ENCODE measurements at places on chromosomes 3 and 15.

- DNase-seq: no peak
Measured at GRCh38 chr15:88447206-88447605, 20.0 kb downstream of the MRPL46 start.

DNA sequence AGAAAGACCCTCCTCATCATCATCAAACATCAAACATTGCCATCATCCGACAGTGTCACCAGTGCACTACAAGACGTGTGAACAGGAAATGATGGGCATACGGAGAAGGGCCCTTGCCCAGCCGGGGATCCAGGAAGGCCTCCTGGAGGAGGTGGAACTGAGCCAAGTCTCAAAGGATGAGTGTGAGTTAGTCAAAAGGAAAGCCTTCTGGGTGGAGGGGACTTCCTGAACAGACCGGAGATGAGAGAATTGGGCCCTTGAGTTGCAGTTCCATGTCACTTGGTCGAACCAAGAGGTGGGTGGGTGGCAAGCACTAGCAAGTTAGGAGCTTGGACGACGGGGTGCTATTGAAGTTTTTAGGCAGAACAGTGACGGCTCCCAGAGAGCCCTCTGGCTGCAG lies 8.5 kb downstream of the SEMA4B start:
- no peak for DNase-seq

DNA sequence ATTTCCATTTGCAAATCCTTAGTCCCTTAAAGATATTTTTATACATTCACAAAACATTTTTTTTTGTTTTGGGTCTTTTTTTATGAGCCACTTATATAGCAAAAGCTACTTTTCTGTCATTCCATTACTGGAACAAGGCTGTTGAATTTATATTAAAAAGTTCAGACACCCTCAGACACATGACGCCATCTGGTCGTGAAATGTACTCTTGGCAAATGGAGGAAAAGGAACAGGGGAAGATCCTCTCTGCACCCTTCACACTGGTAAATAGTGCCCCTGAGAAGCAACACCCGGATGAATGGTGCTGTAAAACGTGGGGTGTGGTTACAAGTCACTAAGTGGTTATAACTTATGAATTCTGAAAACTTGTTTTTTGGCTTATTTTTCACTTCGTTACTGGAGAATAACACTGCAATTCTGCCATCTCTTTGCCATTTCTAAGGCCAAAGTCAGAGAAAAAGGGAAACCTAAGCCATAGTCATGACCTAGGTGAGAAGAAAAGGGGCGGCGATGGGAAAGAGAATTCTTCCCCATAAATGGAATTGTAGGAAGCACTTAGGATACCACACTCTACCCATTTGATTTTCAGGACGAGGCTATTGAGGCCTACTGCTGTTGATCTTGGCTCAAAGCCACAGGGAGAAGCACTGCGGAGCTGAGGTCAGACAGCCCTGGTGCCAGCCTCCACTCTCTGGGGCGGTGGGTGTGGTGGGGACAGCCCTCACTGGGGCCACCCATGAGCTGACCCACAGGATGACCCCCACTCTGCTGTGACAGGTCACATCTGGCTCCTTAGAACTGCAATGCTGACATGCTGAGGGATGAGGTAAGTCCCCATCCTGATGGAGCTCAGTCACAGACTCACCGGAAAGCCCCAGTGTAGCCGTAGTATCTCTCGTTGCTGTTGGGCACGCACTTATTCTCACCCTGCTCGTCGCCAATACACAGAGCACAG lies 21.9 kb downstream of the LTF start:
- DNase-seq: no peak

- no peak for DNase-seq
Measured at GRCh38 chr15:73629798-73630429, 3.3 kb downstream of the NPTN start.

DNA sequence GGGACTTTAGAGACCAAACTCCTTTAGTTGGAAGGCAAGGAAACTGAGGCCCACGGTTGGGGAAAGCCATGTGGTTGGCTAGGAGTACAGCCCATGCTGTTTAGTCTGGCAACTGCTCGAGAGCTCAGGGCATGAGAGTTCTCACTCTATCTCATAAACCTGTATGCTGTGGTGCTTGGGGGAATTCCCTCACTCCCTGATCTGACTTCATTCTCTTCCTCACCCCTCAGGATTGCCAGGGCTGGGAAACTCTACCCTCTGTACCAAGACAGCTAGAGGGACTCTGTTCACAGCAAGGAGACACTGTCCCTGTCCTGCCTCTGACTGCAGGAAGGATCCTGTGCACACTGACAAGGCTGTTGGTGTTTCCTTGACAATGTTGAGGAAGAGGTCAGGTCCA lies 230.2 kb downstream of the ZNF621 start:
- no peak for DNase-seq

DNA sequence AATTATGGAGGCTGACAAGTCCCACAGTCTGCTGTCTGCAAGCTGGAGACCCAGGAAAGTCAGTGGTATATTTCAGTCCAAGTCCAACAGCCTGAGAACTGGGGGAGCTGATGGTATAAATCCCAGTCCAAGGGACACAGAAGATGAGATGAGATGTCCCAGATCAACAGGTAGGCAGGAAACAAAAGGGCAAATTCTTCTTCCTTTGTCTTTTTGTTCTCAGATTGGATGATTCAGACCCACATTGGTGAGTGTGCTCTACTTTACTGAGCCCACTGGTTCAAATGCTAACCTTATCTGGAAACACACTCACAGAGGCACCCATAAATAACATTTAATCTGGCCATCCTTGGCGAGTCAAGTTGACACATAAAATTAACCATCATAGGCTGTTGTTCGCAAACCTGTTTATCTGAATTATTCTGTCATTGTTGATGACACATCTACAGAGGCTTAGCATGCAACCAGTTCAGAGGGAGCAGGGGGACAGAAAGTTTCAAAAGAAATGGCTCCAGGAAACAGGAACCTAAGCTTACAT lies 62.7 kb upstream of the ITGA11 start:
- DNase-seq: no peak

GRCh38 chr3:180989291-180990163 lies at the start of gene DNAJC19:
Gene DNAJC19, minus strand, starts transcription at chr3:180989736. Its CDS starts 134 bp downstream, at chr3:180989602.
- peak; percentile 98 for DNase-seq

DNA sequence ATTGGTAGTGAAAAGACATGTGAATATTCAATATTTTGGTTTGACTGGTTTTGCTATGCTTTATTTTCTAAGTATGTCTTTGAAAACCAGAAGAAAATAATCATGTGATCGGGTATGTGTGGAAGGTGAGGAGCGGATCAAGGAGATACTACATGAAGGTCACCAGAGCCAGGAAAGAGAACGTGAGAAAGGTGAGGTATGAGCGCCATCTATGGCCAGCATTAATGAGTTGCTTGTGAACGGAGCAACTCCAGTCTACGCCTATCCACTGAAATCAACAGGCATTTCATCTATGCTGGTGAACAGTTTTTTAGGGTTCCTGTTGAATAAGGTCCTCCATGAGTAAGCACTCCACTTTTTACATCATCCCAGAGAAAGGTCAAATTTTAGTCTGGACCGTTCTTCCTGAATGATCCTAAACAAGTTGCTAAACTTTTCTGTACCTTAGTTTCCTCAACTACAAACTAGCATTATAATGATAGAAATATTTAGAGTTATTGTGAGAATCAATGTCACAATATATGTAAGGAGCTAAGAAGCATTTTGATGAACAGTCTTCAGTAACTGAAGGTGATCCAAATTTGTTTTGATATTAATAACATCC lies 1435.2 kb upstream of the CADM2 start:
- no peak for DNase-seq

DNA sequence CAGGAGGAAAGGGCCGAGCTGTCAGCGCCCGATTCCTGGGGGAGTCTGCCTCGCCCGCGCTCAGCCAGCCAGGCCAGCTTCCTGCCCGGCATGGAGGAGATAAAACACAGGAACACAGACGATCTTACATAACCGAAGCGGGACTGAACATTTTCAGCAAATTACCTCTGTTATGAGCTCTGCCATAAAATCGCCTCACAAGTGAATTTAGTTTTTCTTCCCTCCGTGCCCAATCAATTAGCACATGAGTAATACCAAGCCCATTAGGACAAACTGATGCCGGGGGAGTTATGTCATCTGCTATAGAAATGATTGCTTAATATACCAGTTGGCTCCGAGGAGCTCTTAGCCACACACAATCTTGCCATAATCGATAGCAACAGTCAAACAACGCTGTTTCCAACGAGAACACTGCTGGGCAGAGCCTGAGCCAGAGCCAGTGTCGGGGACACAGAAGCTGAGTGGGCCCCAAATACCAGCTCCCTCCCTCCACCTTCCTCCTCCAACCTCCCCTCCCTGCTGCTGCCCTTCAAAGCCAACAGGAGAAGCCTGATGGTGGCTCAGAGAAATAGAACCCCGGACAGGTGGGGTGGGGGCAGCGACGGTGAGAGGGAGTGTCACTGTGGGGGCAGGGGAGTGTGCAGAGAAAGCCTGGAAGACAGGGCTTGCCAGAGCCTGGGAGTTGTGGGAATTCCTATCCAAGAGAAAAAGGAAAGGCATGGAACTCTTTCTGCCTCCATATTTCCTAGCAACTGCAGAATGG lies 279.4 kb upstream of the TLE3 start:
- peak; percentile 82 for DNase-seq

GRCh38 chr3:4270720-4271119 lies 32.4 kb upstream of the SETMAR start:
- no peak for DNase-seq

DNA sequence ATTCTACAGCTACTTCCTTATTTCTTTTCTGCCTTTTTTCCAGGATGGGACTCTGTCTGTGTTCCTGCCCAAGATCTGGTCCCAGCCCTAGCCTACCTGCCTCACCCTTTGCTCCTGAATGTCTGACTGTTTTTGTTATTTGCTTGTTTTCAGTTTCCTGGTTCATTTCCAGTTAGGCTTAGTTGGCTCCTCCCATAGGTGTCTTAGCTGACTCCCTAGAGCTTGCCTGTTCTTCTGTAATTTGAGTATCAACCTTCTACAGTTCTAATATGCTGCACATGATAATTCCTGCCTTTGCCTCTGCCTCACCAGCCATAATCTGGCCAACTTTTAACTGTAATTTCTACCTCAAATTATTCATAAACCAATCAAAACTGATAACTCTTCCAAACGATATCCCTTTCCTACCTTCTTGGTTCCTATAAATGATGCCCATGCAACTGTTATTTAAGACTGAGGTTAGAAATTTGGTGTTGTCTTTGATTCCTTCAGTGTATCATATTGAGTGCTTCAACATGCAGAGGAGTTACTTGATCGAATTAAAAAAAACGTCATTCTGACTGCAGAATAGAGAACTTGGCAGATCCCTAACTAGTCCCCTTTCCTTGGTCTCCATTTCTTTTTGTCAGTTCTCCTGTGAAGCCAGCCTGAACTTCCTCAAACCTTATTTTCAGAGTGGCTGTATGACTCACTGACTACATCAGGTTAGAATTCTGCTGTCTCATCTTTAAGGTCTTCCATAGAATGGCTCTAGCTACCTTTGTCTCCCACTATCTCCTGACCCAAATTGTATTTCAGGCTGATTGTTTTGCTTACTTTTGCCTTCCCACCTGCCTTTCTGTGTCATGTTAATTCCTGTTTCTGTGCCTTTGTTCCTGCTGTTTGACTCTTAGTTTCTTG lies 8.4 kb downstream of the GOLM2 start:
- peak; percentile 63 for DNase-seq

Measured in NCI-H226 (cell line).